CMK (cell line): ENCODE measurements at places on chromosomes 16 and 17.

DNA sequence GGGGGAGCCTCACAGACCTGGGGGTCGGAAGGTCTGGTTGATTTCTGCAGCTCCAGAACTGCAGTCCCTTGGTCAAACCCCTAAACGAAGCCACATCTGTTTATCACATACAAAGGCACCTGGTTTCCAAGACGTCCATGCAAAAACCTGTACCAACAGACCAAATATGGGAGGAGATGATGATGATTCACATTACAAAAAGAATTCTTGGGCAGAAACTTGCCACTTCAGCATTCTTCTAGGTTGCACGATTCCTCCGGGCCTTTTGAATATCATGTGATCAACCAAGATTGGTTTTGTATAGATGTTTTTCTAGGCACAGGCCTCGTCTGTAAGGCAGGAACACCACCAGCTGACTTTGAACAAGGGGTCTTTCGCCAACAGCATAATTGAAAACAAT lies 466.3 kb downstream of the SOX9 start:
- no peak for DNase-seq

DNA sequence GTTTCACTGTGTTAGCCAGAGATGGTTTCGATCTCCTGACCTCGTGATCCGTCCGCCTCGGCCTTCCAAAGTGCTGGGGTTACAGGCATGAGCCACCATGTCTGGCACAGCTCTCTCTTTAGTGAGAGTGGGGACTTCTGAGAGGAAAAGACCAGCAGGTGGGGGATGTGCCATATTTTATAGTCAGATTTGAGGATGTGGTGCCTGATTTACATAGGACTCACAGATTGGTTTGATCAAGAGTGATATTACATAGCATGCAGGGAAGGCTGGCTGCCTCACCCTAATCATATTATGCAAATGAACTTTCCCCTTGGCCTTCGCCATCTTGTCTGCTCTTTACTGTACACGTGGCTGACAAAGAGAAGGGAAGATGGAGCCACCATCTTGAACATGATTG lies 28.1 kb upstream of the MAPK3 start:
- no peak for DNase-seq

GRCh38 chr17:76781056-76781982 lies 43.4 kb downstream of the MFSD11 start:
- DNase-seq = no peak

- peak; percentile 52 for DNase-seq
Observed at GRCh38 chr17:77882481-77883212, 75.9 kb upstream of the TNRC6C start.

- no peak for DNase-seq
Observed at GRCh38 chr17:73027130-73027741, 65.3 kb downstream of the SLC39A11 start.

DNA sequence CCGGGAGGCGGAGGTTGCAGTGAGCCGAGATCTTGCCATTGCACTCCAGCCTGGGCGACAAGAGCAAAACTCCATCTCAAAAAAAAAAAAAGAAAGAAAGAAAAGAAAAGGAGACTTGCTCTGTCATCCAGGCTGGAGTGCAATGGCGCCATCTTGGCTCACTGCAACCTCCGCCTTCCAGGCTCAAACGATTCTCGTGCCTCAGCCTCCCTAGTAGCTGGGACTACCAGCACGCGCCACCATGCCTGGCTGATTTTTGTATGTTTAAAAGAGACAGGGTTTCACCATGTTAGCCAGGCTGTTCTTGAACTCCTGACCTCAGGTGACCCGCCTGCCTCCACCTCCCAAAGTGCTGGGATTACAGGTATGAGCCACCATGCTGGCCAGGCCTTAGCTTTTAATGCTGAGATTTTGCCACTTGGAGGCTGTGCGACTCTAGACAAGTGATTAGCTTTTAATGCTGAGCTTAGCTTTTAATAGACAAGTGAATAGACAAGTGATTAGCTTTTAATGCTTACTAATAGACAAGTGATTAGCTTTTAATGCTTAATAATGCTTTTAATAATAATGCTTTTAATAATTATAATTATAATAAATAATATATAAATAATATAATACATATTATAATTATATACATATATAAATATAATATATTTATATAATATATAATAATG lies 9.6 kb downstream of the LDAF1 start:
- DNase-seq = no peak

- DNase-seq = no peak
Observed at GRCh38 chr17:31535581-31535981, 144.1 kb downstream of the RAB11FIP4 start.

DNA sequence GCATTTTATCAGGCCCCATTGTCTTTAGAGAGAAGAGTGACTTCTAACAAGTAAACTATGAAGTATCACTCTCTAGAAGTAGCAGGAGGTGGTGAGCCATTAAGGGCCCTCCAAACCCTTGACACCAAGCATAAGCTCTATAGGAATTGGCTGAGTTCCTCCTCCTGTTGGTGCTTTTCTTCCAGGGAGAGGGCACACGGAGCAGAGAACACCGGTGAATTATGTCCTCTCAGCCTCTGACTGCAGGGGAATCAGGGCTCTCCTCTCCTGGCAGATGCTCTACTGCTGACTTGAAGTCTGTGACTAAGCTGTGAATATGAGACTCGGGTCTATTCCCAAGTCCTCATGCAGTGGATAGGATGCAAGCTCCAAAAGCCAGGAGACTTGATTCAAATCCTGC lies 32.3 kb downstream of the CHD9 start:
- DNase-seq = no peak

GRCh38 chr17:76276461-76277299 lies 11.5 kb downstream of the UBALD2 start:
- no peak for DNase-seq

DNA sequence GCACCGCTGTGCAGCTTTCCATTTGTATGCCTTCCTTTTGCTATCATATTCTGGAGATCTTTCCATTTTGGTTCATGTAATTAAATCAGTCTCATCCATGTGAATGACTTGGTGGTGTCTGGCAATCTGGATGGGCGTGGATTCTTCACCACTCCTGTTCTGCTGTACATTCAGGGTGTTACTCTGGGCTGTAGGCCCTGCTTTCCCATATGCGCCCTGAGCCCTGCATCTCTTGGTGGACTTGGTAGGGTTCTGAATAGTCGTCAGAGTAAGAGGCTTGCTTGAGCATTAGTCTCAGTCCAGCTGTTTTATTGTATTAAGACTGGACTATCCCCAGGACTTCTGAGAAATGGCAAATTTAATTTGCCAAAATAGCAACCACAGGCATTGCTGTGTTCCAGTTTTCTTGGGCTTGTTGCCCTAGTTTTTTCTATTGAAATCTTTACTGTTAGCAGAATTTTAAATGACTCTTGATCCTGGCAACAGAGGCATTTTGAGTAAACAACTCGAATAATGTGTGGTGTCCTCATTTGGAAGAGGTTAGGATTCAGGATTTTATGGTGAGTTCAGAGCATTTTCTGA lies 14.9 kb downstream of the BANP start:
- no peak for DNase-seq

GRCh38 chr17:70414300-70414699 lies 245.0 kb downstream of the KCNJ2 start:
- no peak for DNase-seq

DNA sequence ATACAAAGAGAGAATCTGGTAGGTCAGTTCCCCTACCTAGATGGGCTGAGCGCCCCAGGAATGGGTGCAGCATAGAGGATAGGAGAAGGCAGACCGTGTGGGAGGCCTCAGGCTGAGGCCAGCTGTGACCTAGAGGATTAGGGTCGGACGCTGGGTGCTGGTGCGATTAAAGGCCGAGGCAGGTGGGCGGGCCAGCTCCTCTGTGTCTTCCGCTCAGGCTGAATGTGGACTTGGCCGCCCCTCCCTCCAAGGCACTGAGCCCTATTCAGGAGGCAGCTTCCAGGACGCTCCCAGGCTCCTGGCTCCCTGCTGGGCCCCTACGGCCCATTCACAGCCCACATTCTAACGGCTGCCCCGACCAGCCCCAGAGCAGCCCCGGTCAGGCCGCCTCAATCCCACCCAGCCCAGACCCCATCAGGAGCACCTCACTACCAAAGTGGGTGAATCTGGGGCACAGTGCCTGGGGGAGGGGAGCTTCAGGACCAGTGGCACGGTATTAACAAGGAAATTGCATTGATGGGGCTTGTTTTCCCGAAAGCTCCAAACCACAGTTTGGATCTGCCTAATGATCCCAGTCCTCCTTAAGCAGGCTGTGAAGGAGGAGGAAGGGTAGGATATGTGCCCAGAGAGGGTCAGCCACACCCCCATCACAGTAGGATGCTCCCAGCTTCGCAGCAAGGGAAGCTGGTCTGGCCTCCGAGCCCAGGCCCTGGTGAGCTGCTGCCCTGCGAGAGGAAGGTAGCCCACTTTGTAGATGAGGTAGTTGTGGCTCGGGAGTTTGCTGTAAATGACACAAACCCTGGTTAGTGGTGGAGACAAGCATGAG lies 14.5 kb downstream of the RHBDL3 start:
- DNase-seq = no peak

DNA sequence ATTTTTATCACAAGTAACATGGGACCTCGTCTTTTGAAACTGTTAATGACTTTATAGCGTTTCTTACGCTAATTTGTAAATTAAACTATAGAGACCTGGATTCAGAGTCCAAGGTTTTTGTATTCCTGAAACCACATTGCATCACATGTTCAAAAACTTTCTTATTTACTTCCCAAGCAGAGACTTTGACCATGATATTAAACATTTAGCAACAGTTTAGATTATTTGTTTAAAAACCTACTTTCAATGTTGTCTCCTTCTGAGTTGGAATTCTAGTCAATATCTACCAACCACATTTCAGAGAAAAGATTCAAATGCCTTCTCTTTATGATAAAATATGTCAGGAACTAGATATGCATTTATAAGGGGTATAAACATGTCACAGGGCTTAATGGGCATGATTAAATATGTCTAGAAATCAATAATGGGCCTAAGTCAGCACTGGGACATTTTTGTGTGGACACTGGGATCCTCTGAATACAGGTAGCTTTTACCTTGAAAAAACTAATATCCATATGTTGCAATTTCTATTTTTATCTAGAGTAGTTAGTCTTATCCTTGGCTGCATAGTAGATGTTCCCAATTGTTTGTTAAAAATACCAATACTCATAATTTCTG lies 6.3 kb upstream of the APOH start:
- DNase-seq = no peak

GRCh38 chr16:59614466-59615240 lies 880.5 kb upstream of the GOT2 start:
- DNase-seq = no peak

DNA sequence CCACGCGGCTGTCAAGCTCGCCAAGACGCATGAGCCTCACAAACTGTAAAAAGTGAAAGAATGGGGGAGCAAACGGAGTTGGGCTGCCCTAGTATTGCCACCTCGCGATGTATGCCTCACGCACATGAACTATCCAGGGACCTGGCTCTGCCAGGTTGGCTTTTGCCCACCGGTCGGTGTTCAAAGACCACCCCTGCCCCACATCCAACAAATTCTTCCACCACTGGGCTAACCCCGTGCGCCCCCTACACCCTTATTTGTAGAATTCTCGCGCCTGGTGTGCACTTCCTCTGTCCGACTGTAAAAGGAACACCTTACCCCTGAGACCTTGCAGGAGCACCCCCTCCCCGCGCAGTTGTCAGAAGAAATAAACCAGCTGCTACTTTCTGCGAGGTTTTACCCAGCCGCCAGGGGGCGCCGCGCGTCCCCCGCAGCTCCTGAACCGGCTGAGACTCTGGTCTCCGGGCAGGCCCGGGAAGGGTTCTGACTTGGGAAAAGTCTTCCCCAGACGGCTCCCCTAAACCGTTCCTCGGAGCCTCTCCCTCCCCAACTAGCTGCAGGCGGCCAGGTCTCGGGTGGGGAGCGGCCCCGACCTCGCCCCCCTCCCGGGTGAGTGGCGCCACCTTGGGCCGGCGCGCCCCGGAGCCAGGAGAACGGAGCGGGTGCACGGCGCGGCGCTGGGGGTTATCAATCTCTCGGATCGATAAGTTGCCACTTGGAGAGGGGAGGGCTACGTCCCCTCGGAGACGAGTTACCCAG lies 1.7 kb upstream of the ZNF423 start:
- DNase-seq = no peak

DNA sequence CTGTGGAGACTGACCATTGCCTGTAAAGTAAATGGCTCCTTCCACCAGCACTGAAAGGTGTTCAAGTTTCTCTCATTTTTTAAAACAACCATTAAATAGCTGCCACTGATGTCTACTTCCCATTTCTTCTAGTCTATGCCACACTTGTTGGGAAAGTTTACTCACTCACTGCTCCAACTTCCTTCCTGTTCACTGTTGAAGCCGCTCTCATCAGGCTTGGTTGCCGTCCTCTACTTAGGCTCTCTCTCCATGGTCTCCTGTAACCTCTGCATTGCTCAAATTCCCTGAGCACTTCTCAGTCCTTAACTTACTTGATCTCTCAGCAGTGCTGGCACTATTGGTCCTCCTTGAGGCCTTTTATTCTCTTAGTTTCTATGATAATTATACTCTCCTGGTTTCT lies 32.4 kb downstream of the SNX11 start:
- no peak for DNase-seq

- no peak for DNase-seq
Observed at GRCh38 chr17:59238906-59239305, 18.6 kb downstream of the GDPD1 start.

DNA sequence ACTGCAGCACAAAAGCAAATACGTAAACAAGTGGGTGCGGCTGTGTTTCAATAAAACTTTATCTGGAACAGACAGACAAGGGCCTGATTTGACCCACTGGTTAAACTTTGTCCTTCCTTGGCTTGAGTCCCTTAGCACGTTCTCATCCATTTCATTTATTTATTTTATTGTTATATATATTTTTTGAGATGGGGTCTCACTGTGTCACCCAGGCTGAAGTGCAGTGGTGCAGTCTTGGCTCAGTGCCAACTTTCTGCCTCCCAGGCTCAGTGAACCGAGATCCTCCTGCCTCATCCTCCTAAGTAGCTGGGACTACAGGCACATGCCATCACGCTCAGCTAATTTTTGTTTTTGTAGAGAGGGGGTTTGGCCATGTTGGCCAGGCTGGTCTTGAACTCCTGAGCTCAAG lies 64.3 kb downstream of the MYH11 start:
- no peak for DNase-seq

- DNase-seq = no peak
Observed at GRCh38 chr16:7992616-7993015, 597.7 kb downstream of the TMEM114 start.

- no peak for DNase-seq
Observed at GRCh38 chr17:8628609-8629169, 1.8 kb downstream of the MYH10 start.

GRCh38 chr17:51142597-51142996 lies 10.8 kb upstream of the NME1 start:
- DNase-seq = no peak

- no peak for DNase-seq
Observed at GRCh38 chr16:77794586-77794985, 6.2 kb downstream of the VAT1L start.
